IPS DF 6.9 (cell line): ENCODE measurements at places on chromosomes 16 and 17.

DNA sequence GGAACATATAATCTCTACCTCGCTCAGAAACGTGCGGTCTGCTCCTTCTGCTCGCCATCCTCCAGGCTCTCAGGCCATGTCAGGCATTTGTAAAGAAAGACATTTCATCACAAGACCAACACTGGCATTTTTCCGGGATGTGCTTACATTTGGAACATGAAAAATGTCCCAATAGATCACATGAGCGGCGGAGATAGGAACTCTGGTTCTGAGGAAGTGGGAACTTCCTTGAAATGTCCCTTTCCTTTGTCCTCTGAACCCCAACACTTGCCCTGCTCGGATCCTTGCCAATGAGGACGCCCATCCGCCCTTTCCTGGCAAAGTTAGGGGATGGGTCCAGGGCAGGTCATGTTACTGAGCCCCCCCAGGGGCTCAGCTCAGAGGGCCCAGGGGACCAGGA, 130.5 kb downstream of the MAF start:
- no peak for DNase-seq

- no peak for DNase-seq
Measured at GRCh38 chr16:69466547-69466946, 42.1 kb downstream of the CYB5B start.

- no peak for DNase-seq
Measured at GRCh38 chr17:6092182-6092902, 22.2 kb downstream of the WSCD1 start.

DNA sequence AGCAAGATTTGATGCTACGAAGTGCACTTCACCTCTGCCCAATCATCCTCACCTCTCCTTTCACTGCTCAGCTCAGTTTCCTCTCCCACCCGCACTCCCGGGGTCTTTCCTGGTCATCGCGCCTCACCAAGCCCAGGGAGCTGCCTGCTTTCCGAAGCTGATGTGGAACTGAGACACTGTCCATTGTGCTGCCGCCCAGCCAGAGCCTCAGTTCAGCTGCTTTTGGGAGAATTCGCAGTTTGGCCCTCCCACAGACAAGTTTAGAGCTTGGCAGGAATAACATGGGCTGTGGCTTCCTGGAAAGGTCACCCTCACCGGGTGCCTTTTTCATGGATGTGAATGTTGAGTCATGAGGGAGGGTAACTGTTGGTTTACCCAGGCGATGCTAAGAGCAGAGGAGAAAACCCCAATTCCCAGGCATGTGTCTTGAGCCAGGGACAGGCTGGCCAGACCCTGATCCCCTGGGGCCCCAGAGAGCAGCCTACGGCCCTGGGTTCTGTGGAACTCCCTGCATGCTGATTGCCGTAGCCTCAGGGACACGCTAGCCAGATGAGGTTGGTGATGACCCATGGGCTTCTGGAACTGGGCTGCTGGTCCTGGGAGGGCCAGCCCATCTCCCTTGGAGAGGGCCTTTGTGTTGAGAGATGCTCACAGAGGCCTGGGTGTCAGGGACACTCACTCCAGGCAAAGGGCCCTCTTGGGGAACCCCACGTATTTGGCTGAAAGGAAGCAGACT, 1687.5 kb downstream of the TP53TG3F start:
- no peak for DNase-seq

DNA sequence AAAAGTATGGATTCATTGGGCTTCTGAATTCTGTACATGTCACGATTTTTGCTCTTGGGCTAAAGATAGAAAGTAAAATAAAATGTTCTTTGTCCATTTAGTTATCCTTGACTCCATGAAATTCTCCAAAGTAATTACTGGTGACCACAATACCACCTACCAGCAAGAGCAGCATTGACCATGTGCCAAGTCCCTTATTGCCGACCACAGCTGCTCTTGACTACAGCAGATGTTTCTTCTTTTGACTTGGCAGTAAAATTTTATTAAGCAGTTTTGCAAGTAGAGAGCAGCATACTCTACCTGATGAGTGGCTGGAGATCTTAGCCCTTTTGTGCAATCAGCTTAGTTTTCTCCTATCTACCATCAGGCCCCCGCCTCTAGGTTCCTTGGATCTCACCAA, 152.2 kb upstream of the TBX2 start:
- no peak for DNase-seq

GRCh38 chr17:77772461-77772897, 186.0 kb upstream of the TNRC6C start:
- DNase-seq: peak; percentile 70

DNA sequence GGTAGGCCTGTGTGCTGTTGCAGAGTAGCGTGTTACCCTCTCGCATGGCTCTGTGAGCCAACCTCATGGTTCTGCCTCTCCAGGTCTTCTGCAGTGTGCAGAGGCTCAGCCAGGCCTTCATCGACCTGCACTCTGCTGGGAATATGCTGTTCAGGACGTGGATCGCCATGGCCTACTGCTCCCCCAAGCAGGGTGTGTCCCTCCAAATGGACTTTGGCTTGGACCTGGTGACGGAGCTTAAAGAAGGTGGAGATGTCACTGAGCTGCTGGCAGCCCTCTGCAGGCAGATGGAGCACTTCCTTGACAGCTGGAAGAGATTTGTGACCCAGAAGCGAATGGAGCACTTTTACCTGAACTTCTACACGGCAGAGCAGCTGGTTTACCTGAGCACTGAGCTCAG, 75.8 kb upstream of the ENDOV start:
- no peak for DNase-seq

- DNase-seq: no peak
Measured at GRCh38 chr16:55500530-55501011, 8.3 kb upstream of the LPCAT2 start.

DNA sequence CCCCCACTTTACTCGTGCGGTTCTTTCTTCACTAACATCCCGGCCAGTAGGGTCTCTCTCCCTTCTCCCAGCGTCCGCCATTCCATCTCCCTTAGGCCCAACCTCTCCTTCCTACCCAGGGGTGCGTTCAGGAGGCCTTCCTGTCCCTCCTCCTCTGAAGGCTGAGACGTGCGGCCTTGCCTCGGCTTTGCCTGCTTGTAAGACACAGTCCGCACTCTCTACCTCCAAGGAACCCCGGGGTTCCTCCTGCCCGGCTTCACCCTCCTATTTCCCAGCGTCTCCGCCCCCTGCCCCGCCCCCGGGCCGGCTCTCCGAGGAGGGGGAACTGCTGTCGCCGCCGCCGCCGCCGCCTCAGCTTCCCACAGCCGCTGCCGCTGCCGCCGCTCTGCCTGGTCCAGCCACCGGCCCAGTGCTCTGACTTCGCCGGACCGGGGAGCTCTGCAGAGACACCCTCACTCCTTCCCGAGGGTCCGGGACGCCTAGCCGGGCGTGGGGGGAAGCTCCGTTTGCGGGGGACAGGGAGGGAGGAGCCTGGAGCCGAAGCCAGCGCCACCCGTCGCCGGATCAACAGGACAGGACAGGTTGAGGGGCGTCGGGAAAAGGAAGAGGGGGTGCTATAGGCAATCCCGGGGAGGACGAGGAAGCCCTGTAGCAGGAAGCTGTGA, 1.2 kb upstream of the FGF11 start:
- no peak for DNase-seq

- no peak for DNase-seq
Measured at GRCh38 chr16:11630046-11630767, 38.0 kb upstream of the SNN start.

- DNase-seq: no peak
Measured at GRCh38 chr17:73015722-73016276, 76.7 kb downstream of the SLC39A11 start.

- no peak for DNase-seq
Measured at GRCh38 chr16:813204-813915, 12.8 kb upstream of the GNG13 start.

DNA sequence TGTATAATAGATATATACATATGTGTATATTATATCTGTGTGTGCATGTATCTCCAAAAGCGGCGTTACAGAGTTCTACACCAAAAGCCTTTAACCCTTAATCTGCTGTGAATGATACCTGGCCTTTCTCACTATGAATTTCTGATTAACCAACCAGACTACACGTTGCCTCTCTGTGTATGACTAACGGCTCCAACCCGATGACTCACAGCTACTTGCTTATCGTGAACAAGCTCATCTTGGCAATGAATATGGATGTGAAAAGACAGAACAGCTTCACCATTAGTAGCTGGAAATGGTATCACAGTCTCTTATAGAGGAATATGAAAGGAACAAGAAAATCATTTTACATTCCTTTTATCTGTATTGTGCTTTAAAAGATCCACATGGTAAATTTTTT, 23.8 kb upstream of the ARHGAP44 start:
- no peak for DNase-seq

DNA sequence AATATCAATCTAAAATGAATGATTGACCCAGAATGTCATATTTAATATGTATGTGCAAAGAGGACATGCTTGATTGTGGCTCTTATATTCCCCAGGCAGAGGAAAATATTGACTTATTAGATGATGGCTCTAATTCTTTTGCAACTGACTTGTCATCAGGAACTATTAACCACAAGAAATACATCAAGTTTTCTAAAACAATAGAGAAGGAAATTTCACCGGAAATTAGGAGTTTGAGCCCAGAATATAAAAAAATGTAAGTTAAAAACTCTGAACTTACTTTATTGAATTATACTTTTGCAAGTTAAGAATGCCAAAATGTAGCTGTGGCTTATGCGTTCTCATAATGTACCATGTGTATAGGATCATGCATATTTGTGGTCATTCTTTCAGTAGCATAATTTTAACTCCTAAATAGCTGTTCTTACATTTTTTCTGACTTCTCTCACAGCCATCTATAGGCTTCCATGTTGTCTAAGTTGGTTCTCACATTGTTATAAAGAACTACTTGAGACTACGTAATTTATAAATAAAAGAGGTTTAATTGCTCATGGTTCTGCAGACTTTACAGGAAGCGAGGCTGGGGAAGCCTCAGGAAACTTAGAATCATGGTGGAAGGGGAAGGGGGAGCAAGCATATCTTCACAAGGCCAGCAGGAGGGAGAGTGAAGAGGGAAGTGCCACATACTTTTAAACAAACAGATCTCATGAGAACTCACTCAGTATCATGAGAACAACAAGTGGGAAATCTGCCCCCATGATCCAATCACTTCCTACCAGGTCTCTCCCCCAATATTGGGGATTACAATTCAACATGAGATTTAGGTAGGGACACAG, 11.6 kb downstream of the EFCAB13 start:
- no peak for DNase-seq

DNA sequence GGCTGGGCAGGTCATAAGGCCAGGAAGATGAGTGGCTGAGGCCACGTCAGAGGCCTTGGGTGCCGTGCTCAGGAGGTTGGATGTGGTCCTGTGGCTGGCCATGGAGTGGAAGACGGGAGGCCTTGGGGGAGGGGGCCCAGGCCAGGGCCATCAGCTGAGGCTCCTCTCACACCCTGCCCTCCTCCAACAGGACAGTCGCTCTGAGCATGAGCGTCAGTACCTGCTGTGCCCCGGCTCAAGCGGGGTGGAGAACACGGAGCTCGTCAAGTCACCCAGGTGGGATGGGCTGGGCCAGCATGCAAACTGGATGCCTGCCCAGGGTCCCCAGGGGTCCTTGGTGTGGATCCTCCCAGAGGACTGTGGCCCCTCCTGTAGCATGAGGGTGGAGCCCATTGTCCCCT, 19.2 kb downstream of the POLR3E start:
- no peak for DNase-seq
